ENCODE measurements at places on chromosomes 3 and 15.

DNA sequence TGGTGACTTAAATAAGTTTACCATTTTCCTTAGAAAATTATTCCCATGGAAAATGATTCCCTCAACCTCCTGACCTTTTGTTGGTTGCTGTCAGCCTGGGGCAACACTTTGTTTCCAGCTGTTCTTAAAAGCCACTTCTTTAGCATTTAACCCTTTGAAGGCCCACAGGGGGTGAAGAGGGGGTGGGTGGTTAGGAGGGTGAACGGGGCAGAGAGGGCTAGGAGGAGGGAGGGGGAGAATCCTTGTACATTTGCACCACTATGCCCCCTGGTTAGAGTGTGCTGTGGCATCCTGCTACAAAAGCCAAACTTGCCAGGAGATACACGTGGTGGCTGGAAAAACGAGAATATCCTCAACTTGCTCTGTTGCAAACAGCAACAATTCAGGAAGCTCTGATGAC is 273.2 kb upstream of the RGMA start:
- no peak overlapping the region for H3K4me3 ChIP-seq
- H3K4me1 ChIP-seq, result no peaks in the 10 kb centered on the region
- no peak overlapping the region for H3K27ac ChIP-seq

DNA sequence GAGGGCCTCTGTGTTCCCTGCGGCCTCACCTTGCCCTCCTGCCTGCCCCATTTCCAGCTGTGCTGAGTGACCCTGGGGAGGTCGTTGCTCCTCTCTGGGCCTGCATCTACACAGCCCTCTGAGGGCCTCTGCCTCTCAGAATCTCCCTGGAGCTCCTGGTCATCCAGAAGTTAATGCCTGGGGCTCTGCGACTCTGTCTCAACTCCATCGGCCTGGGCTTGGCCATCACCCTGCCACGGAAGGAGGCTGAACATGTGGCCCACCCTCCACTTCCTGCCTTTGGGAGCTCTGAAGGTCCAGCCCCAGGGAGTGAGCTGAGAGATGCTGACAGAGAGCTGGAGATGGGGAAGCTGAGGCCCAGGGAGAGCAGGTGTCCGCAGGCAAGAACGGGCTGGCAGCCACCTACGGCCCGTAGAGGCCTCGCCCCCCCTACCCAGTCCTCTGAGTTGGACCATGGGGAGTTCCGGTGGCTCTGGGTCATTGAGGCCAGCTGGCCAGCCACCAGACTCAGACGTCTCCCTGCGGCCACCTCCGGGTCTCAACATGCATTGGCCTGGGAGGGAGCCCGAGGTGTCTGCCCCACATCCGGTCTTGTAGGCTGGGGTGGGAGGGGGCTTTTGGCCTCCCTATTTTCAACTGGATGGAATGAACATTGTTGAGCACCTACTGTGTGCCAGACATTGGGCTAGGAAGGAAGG is 34.2 kb downstream of the GRIP2 start:
- H3K4me3 ChIP-seq, result no peak overlapping the region
- H3K36me3 ChIP-seq, result no peaks in the 10 kb centered on the region
- no peak for DNase-seq
- H3K27me3 ChIP-seq, result no peaks in the 10 kb centered on the region

GRCh38 chr15:82999905-83000671 is 11.4 kb downstream of the C15orf40 start:
- H3K27ac ChIP-seq, result peak overlapping the region; percentile 37
- no peak for DNase-seq
- H3K27me3 ChIP-seq, result no peaks in the 10 kb centered on the region
- H3K4me3 ChIP-seq, result no peak overlapping the region

GRCh38 chr3:62110443-62111225 is 262.7 kb downstream of the FEZF2 start:
- no peak for DNase-seq
- no peak overlapping the region for H3K27ac ChIP-seq
- H3K36me3 ChIP-seq, result no peaks in the 10 kb centered on the region
- no peaks in the 10 kb centered on the region for H3K4me1 ChIP-seq

- H3K4me1 ChIP-seq, result no peaks in the 10 kb centered on the region
- no peak for DNase-seq
- H3K36me3 ChIP-seq, result no peaks in the 10 kb centered on the region
Measured at GRCh38 chr15:83610901-83611685, 42.8 kb upstream of the ADAMTSL3 start.

DNA sequence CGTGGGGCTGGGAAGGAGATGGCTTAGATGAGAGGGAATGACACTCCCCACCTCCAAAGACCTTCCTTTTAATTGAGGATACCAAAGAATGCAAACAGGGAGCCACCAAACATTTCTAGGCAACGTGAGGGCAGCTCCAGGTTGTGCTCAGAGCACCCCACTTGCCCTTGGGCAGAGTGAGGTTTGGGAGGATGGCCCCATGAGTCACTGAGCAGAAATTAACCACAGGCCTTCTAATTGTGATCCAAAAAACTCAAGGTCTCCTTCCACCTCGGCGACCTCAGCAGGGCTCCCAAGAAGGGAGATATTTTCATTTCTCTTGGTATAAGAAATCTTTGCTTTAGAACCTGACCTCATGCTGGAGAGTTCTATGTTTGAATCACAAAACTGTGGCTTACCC is 305.0 kb upstream of the TPM1 start:
- no peak overlapping the region for H3K4me3 ChIP-seq
- H3K36me3 ChIP-seq, result no peaks in the 10 kb centered on the region
- no peaks in the 10 kb centered on the region for H3K4me1 ChIP-seq
- no peak overlapping the region for H3K27ac ChIP-seq
- DNase-seq, result no peak
